ENCODE measurements at places on chromosomes 2 and 18.

DNA sequence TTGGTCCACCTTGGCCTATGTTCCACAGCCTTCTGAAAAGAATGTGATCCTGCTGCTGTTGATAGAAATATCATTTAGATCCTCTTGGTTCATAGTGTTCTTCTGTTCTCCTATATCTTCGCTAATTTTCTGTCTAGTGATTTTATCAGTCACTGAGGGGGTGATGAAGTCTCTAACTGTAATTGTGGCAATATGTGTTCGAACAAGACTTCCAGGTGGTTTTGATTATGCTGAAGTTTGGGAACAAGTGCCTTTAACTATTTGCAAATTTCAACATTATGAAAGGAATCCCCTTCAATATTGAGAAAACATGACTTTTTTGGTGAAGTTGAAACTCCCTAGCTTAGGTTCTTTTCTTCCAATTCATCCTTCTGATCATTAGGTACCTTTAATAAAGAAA, 140.4 kb downstream of the MTX2 start:
- no peak for DNase-seq

DNA sequence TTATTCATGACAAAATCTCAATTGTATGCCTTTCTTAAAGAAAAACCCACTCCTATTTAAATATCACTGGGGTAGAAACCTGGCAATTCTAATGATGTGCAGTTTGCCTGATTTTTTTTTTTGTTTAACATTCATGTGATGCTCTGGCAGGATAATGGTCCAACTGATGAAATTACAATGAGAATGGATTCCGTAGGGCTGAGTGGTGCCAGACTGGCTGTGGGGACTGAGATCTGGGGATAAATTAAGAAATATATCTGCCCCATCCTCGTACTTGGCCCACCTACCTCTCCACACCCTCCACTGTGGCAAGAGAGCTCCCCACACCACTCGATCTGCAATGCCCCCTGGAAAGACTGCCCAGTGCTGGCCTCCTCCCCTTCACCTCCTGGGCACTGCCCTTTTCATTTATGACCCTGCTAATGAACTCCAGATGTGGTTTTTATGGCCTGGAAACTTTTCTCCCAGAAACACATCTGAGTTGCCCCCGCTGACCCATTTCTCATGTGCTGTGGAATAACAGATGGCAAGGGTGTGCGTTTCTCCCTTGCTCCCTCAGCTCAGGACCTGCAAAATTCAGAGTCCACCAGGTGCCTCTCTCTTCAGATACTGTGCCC, 33.0 kb upstream of the RPL37A start:
- DNase-seq = no peak

- no peak for DNase-seq
Observed at GRCh38 chr18:72674710-72675109, 130.6 kb upstream of the CBLN2 start.

- DNase-seq = no peak
Observed at GRCh38 chr2:10709290-10709939, 12.0 kb upstream of the ATP6V1C2 start.

GRCh38 chr18:68400889-68401288, 314.0 kb downstream of the TMX3 start:
- DNase-seq = no peak

All from left forelimb (tissue), 1 donor.